ENCODE measurements at places on chromosomes 3 and 15.

DNA sequence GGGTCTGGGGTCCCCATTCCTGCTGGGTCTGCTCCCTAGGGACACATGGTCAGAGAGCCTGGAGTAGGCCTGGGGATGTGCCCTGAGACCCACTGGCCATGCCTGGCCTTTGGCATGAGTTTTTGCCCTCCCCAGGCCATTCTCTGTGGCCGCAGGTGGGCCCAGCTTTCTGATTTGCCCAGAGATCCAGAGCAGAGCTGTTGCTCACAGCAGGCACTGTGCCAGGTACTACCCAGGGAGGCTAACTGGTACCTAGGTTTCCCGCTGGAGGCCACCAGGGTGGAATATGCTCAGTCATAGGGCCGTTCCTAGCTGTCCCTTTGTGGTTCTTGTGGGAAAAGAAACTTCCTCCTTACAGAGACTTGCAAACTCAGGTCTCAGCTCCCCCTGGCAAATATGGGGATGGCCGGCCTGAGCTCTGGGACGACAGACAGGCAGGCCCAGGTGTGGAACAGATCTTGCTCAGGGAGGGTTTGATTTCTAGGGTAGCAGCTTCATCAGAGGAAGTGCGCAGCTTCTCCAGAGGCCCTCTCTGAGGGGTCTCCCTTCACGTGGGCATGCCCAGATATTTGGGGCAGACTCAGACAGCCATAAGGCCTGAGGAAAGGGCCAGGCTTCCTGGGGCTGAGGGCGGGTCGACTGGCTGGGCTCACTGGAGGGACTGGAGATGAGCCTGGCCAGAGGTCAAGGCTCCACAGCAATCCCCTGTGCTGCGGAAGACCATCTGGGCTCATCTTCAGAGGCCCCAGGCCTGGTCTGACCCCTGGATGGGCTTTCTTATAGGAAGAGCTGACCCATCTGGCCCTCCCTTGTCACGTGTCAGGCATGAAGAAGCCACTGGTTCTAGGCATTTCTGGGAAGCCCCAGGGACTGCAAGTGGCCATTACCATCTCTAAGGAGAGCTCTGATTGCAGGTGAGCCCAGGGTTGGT, 28.0 kb downstream of the ACAA1 start:
- DNase-seq = no peak

GRCh38 chr3:149021830-149022229, 30.5 kb downstream of the GYG1 start:
- no peak for DNase-seq

- DNase-seq = no peak
Observed at GRCh38 chr3:63295806-63296205, 17.7 kb downstream of the SYNPR start.

- DNase-seq = no peak
Observed at GRCh38 chr3:177262396-177262795, 65.1 kb upstream of the TBL1XR1 start.

DNA sequence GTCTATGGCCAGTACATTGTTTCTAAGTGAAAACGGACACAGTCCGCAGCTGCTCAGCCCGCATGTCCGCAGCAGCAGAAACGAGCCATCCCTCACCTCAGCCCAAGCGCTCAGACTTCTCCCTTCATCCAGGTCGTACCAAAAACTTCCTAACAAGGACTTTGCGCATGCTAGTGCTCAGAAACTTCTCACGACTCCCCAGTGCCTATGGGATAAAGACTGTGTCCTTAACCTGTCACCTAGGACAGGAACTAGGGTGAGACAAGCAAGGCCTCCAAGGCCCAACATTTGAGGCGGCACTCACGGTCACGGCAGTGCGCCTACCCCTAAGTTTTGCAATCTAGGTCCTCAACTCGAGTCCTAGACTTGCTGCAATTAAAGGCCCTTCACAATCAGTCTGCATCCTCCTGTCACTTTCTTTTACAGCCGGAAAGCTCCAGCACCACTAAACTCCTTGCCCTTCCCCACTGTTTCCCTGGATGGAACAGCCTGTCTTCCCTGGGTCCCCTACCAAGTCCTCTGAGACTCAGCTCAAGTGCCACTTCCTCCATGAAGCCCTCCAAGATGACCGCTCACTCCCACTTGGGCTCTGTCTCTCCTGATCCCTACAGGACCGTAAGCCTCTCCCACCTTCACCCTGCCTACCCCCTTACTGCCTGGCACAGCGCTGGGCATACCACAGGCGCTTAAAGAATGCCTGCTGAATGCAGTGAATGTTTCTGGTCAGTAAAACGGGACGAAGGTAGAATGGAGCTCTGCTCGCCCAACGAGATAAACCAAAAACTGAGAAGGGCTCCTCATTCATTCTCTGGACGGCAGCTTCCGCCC, 1.2 kb downstream of the CLN6 start:
- no peak for DNase-seq

- DNase-seq = no peak
Observed at GRCh38 chr3:156601497-156601896, 46.6 kb upstream of the SSR3 start.

- no peak for DNase-seq
Observed at GRCh38 chr3:59566481-59566975, 516.7 kb upstream of the CFAP20DC start.

DNA sequence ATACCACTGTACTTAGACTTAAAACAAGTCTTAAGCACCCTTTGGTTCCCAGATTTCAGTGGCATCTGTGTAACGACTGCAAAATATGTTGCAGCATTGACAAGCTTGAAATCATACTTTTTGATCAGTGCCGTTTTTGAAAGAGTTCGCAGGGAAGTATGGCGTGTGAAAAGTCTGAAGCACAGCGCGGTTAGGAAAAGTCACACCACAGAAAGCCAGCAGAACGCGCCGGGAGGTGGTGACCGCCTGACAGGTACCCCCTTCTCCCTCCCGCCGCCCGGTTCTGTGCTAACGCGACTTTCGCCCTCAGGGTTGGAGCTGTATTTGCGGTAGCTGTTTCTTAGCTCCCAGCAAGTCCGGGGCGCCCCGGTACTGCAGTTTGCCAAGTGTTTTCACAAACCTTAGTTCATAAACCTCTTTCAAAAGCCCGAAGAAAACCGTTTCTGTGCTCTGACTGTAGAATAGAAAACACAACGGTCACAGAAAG, 481 bp upstream of the CRYBG3 start:
- DNase-seq = no peak

All from HCT116 (cell line).